Endodermal cell (in vitro differentiated cells): ENCODE measurements at places on chromosomes 13 and 19. TPM values are rescaled to one million over a fixed set of nuclear protein-coding genes. Genes with fewer than 3 reads are reported as not detected.

The SERTAD1 gene
- 3.2 to 4.1 TPM (median 4.0 TPM) in 3 replicates for total RNA-seq

The FARP1 gene
- 266 and 319 TPM in 2 replicates for total RNA-seq

The ZNF283 gene
- 10.0 and 10.1 TPM in 2 replicates for total RNA-seq

The CRX gene
- total RNA-seq = 0.44 to 10.2 TPM (median 0.74 TPM) in 3 replicates

The SHANK1 gene
- total RNA-seq = 1.9 to 3.6 TPM (median 2.8 TPM) in 3 replicates

The ZNF549 gene
- 9.3 to 14.0 TPM (median 13.7 TPM) in 3 replicates for total RNA-seq

The DCT gene
- total RNA-seq = not detected in 2 replicates

The ZNF112 gene
- total RNA-seq = 3.5 to 5.0 TPM (median 4.1 TPM) in 3 replicates

The CDK8 gene
- total RNA-seq = 33.1 to 38.1 TPM (median 33.8 TPM) in 3 replicates

The SHISA7 gene
- 0.09 TPM in 1 of 3 replicates, not detected in the others for total RNA-seq

The ZNF441 gene
- 2.0 and 2.2 TPM in 2 replicates for total RNA-seq

The TECR gene
- total RNA-seq = 117 to 143 TPM (median 127 TPM) in 3 replicates

The CYP2S1 gene
- 26.7 and 34.2 TPM in 2 replicates for total RNA-seq

The EDDM13 gene
- not detected in 3 replicates for total RNA-seq

The BEST2 gene
- 0.94 to 1.4 TPM (median 1.2 TPM) in 3 replicates for total RNA-seq

The ZNF98 gene
- not detected in 3 replicates for total RNA-seq

The F10 gene
- total RNA-seq = 32.2 to 37.6 TPM (median 32.4 TPM) in 3 replicates
